Stimulated activated CD8-positive, alpha-beta memory T cell treated with anti-CD3 and anti-CD28 coated beads, Interleukin-4, amount 100 ng/mL, for 1 hour (primary cell): ENCODE measurements at places on chromosomes 2 and 18.

- no peak for DNase-seq
Observed at GRCh38 chr2:58364098-58364497, 123.0 kb upstream of the FANCL start.

DNA sequence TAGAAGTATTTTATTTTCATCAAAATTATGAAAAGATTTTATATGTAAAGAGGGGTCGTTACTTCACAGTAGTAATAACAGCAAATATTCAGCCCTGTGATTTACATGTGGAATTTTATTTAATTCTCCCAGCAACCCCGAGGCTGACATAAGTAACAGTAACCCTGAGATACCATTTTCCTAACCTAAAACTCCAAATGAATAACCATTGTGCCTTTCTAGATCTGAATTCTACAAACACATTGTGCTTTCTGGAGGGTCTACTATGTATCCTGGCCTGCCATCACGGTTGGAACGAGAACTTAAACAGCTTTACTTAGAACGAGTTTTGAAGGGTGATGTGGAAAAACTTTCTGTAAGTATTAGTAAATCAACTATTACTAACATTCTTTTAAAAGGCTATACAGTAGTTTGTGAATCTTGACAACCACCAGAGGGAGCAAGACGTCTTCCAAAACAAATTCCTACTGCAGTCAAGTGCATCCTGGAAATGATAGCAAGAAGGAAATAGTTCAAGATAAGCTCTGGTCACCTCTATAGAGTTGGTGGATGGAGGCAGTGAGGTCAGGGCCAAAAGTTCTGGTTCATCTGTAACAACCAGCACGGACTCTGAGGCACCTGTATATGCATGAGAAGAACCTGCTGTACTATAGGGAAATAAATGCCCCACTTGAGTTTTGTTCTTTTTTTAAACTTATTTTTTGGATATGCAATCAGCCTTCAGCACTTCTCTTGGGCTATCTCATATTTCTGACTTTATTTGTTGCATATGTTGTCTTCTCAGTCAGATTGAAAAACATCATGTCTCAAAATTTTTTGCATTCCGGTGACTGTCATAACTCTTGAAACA lies 37.4 kb downstream of the ACTR2 start:
- no peak for DNase-seq

GRCh38 chr18:49731860-49732311 lies 81.4 kb downstream of the ACAA2 start:
- no peak for DNase-seq

GRCh38 chr18:9969247-9969646 lies 55.4 kb downstream of the VAPA start:
- DNase-seq = no peak

DNA sequence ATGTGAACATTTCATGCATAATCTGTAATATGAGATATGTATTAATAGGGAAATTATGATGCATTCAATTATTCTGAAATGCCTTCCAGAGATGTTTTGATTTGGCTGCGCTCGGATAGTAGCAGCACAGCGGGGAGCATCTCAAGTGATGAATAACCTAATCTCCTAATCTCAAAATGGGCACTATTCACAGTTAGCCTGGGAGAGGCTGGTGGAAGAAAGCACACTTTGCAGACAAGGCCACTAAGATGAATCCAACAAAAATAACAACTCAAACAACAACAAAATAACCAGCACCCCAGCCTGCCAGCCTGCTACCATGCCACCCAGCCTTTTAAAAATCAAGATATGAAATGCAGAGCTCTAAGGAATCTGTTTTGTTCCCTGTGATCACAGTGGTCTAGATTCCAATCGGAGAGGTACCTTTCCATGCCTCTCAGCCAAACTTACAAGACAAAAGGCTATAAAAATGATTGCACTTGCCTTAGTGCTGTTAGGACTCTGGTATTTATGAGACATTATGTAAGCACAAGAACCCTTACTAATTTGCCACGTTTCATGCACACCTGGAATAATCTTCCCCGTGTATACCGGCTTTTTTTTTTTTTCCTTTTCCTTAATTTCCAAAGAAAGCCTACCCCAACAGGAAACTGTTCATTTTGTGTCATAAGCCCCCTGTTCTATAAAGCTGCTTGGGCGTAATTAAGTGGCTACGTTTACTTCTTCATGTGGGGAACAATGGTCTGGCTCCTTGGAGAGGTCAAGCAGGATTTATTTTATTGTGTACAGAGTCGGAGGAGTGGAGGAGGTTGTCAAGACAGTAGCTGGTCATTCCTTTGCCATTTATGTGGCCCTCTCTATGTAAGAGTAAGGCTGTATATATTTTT lies 526.9 kb upstream of the FANCL start:
- no peak for DNase-seq

- no peak for DNase-seq
Observed at GRCh38 chr2:134727385-134727784, 8.6 kb upstream of the TMEM163 start.

DNA sequence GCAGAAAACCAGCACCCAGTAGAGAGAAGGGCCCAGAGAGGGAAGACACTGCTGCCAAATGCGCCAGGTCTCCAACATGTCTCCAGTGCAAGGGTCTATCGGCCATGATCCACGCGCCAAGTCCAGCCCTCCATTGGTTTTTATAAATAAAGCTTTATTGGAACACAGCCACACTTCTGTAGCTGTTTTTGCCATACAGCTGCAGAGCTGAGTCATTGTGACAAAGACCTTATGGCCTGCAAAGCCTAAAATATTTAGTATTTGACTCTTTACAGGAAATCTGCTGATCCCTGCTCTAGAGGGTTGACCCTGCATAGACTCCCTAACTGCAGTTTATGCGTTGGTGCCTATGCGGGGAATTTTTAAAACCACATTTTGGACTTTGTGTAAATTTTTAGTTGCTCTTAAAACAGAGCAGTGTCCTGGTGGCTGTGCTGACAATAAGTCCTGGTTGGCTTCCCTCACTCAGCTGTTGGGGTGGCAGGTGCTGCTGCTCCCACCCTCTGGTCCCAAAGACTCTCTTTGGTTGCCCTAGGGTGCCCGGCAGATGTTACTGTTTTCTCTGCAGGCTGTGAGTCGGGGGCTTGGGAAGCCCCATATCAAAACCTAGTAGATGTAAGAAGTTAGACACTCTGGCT lies 154.9 kb downstream of the CTIF start:
- DNase-seq = no peak

DNA sequence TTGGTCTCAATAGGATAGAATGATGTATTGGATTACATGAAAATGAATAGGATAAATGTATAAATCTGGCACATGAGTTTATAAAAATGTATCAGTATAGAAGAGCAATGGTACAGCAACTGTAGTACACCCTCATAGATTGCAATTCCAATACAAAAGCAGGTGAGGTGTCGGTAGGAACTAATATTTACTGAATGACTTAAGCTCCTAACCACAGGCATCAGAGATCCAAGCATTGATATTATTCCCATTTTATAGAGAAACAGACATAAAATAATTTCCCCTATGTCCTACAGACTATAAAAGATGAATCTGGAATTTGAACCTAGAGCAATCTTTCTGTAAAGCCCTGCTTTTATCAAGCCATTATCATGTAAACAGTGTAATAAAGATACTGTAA lies 227.4 kb downstream of the MBD2 start:
- DNase-seq = no peak

DNA sequence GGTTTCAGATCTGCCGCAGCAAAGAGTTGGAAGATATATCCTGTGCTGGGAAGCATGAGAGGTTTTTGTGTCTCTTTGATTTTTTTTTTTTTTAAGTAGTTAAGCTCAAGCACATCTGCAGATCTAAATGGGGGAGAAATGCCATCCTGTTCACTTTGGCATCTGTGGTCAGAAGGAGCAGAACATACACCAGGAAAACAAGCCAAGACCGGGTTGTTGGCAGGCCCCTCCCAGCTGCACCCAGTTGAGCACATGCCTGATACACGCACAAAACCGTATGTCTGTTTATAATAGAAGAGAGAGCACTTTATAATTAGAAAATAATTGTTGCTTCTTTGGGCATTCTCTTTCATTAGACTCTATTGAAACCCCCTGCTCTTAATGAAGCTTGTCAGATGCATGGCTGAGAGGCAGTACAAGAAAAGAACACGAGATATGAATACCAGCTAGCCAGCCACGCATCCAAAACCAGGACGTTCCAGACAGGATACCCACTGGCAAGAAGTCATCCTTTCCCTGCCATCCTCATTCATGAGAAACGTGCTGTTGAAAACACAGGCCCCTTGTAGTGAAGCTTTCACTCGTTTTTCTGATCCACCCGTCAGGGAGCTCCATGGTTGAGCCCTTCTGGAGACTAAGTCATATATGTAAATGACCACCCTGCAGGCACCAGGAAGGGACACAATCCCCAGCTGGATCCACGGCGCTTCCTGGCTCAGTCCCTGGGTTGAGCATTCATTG lies 152.2 kb downstream of the ALPK2 start:
- DNase-seq = no peak

- DNase-seq = no peak
Observed at GRCh38 chr18:43236921-43237320, 40.4 kb downstream of the SYT4 start.

DNA sequence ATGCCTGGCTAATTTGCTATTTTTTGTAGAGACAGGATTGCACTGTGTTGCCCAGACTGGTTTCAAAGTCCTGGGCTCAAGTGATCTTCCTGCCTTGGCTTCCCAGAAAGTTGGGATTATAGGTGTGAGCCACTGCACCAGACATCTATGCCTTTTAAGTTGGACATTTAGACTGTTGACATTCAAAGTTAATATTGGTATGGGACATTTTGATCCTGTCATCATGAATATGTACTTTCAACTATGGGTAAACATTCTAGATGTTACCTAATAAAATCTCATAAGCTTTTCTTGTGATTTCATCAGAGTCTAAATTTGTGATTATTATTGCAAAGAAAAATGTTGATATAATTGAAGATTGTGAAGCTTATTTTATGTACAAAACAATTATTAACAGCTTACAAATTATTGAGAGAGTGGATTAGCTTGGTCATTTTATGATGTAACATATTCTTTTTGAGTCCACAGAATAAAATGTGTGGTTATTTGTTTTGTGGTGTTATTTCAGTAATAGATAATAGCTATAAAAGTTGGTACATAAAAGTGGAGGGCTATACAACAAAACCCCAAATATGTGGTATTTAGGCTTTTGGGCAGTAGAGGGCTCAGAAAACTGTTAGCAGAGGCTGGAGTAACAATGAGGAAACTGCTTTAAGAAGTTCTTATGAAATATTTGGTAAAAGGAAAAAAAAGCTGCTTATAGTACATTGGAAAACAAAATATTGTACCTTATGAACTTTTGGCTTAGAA lies 41.4 kb downstream of the STARD6 start:
- no peak for DNase-seq
